ENCODE measurements at places on chromosomes 6 and 20.

DNA sequence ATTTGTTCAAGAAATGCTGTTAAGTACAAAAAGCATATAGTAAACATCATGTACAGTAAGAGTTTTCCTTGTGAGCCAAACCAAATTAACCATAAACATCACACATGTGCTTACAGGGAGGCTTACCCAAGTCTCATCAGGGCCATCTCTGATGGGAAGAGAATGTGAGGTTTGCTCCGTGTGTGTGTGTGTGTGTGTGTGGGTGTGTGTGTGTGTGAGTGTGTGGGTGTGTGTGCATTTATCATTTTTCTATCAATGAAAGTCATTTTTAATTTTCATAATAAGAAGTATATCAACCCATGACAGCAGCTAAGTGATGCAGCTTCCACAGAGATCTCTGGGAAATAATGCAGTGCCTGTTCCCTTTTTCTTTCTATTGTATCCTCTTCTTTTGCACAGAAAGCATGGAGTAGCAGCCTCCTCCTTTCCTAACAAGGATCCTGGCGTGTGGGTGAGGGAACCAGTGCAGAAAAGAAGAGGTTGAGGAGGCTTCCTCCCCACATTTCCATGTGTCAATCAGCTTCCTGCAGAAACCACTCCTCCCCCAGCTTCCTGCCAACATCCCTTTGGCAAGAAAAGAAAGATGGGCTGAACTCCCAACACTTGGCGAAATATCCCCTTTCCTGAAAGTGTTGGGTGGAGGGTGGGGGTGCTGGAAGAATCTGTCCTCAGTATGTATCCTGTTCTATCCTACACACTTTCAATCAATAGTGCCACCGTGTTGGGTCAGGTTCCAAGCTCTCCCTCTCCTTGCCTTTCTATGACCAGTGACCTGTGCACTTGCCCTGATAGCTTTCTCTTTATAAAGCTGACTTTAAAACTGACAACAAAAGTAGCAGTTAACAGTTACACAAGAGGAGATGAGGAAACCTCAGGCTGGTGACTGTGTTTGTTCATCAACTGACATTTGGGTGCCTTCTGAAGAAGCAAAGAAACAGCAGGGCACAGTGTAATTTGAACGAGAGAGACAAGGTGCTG, 251.8 kb upstream of the CITED2 start:
- no peak overlapping the region for H3K4me3 ChIP-seq
- no peak overlapping the region for H3K27ac ChIP-seq
- no peaks in the 10 kb centered on the region for H3K4me1 ChIP-seq
- DNase-seq: no peak
- H3K27me3 ChIP-seq: no peaks in the 10 kb centered on the region
- H3K36me3 ChIP-seq: no peaks in the 10 kb centered on the region

DNA sequence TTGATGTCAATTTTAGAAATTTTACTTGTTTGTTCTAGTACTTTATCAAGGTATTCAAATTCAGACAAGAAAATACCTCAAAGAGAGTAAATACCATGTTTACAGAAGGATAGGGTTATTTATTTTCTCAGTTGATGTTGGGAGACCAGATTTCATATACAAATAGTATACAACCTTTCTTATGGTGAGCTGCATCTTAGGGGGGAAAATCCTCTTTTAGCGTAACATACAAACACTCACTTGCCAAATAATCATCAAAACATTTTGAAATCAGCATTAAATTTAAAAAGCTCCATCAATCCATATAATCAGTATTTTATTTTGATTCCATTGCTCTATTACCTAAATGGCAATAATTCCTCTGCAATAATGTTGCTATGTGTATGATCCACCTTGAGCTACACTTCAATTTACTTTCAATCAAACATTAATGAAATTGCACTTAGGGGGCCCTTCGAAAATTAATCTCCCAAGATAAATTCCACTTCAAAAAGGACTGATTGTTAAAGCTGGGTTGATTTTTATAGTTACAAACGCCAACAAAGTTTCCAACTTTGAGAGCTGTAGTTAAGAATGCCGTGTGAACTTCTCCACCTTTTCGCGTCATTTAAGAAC, 2.2 kb downstream of the NKX2-4 start:
- H3K27ac ChIP-seq: no peak overlapping the region
- peaks cover 44% of the 10 kb centered on the region for H3K27me3 ChIP-seq
- no peak for DNase-seq

DNA sequence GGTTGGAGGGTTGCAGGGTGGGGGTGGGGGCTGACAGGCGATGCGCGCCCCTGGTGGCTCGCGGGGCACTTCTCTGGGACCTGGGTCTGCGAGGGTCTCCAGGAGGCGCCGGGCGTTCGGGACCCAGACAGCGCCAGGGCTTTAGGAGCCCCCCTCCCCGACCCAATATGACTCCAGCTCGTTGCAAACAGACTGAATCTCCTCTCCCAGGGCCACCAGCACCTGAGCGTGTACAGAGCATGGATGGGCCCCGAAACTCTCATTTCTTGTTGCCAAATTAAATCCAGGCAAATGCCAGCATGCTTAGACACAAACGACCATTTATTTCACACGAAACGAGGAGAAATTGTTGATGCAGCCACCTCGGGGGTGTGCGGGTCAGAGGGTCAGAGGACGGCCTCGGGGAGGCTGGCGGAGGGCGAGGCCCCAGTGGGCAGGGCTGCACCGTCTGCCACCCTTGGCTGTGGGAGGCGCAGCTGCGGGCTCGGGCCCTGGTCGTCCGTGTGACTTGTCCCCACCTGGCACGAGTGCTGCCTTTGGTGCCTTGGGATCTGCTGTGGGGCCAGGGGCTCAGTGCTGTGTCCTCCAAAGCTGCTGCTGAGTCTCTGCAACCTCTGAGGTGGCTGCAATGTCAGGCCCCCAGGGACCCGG, 20.9 kb upstream of the GATA5 start:
- H3K4me3 ChIP-seq: no peak overlapping the region
- H3K4me1 ChIP-seq: no peaks in the 10 kb centered on the region
- H3K27ac ChIP-seq: no peak overlapping the region
- H3K36me3 ChIP-seq: no peaks in the 10 kb centered on the region

DNA sequence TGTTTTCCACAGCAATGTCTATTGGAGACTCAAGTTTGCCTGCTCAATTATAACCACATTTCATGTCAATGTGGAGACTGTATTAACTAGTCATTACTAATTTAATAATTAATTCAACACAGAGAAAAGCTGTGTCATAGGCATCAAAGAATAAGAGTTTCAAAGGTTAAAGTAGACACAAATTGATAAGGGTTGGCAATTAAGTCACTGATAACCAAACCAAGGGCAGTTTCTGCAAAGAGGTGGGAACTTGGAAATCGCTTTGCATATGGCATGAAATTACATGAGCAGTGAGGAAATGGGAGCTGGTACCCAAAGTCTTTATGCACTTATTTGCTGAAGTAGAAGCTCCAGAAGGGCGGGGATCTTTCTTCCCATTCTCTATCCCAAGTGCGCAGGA, 34.2 kb downstream of the GCLC start:
- H3K27ac ChIP-seq: no peak overlapping the region
- H3K4me1 ChIP-seq: no peaks in the 10 kb centered on the region
- no peaks in the 10 kb centered on the region for H3K27me3 ChIP-seq
- DNase-seq: no peak
- no peak overlapping the region for H3K4me3 ChIP-seq

GRCh38 chr20:4071178-4071693, 55.9 kb upstream of the RNF24 start:
- H3K27ac ChIP-seq: peak overlapping the region; percentile 88
- no peaks in the 10 kb centered on the region for H3K36me3 ChIP-seq
- H3K4me1 ChIP-seq: peaks cover 71% of the 10 kb centered on the region
- DNase-seq: no peak
- no peak overlapping the region for H3K4me3 ChIP-seq

- no peaks in the 10 kb centered on the region for H3K4me1 ChIP-seq
- H3K36me3 ChIP-seq: no peaks in the 10 kb centered on the region
- no peak for DNase-seq
- H3K27me3 ChIP-seq: no peaks in the 10 kb centered on the region
These were observed 83.7 kb downstream of the RIN2 start for GRCh38 chr20:19841740-19842139.

- H3K4me1 ChIP-seq: peaks cover 9% of the 10 kb centered on the region
- H3K27ac ChIP-seq: no peak overlapping the region
- no peaks in the 10 kb centered on the region for H3K36me3 ChIP-seq
- DNase-seq: no peak
- H3K27me3 ChIP-seq: no peaks in the 10 kb centered on the region
These were observed 437.6 kb downstream of the MAFB start for GRCh38 chr20:40251284-40251932.
